CD4-positive, alpha-beta T cell treated with Interleukin-21 for 1 hour (primary cell): ENCODE measurements at places on chromosomes 12 and 14.

- no peak for DNase-seq
Observed at GRCh38 chr12:72716221-72716620, 444.1 kb downstream of the TRHDE start.

- DNase-seq = peak; percentile 21
Observed at GRCh38 chr12:88035907-88036289, 6.7 kb upstream of the C12orf50 start.

- no peak for DNase-seq
Observed at GRCh38 chr12:93226361-93226760, 151.4 kb upstream of the NUDT4 start.

DNA sequence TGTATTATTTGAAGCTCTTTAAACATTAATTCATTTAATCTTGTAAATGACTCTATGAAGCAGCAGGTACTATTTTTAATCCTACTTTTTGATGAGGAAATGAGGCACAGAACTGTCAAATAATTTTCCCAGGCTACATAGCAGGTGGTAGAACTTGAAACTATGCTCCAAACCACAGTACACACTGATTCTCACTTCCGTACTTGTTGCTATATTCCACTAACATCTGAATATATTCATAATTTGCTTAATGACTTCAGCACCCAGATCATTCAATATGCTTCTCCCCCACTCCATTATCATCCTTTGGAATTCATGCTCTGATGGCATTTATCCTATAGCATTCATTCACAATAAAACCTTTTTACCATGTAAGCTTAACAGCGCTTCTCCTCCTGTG, 4.9 kb downstream of the ERGIC2 start:
- DNase-seq = no peak

DNA sequence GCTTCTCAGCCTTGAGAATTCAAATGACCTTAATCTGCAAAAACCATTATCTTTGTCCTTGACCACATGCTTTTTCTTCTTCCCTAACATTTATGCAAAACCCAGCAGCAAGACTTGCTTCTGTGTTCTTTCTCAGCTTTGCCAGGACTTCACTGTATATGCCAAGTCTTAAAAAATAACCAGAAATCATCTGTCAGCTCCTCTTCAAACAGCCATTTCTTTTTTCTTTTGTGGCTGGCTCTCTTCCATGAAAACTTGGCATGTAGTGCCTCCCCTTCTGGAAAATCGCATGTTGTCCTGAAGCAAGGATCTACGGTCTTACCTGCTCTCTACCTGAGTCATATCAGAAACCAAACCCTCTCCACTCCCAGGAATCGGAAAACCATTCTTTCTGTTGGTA, 364.9 kb downstream of the RPS29 start:
- no peak for DNase-seq

DNA sequence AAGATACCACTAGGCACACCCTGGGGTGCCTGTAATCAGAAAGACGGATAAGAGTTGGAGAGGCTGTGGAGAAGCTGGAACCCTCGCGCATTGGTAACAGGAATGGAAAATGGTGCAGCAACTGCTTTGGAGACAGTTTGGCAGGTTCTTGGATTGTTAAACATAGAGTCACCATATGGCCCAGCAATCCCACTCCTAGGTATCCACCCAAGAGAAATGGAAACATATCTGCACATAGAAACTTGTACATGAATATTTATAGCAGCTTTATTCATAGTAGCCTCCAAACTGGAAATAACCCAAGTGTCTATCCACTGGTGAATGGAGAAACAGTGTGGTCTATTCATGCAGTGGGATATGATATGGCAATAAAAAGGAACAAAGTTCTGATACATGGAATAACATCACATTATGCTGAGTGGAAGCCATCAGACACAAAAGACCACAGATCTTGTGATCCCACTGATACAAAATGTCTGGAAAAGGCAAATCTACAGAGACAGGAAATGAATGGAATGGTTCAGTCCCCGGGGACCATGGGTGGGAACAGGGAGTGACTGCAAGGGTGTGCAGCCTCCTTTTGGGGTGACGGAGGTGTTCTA, 45.4 kb downstream of the JAG2 start:
- no peak for DNase-seq

DNA sequence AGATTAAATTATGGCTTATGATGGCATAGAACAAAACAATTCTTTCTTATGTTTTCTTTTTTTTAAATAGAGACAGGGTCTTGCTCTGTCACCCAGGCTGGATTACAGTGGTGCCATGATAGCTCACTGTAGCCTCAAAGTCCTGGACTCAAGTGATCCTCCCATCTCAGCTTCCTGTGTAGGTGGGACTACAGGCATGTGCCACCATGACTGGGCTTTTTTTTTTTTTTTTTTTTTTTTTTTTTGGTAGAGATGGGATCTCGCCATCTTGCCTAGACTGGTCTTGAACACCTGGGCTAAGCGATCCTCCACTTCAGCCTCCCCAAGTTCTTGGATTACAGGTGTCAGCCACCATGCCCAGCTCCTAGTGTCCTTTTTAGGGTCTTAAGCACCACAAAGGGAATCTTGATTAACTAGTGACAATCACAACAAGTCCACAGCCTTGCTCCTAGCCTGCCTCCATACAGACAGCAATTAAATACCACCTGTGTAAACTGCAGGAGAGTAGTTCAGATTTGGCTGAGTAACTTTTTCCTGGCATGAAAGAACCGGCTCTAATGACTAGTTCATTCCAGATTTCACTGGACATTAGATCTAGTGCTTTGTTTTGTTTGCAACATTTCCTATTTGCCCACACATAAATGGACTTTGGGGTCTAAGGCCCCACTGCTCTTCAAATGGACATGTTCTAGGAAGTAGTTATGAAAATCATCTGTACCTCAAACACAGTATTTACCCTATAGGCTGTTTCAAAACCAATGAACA, 61.6 kb downstream of the SH2B3 start:
- DNase-seq = no peak

DNA sequence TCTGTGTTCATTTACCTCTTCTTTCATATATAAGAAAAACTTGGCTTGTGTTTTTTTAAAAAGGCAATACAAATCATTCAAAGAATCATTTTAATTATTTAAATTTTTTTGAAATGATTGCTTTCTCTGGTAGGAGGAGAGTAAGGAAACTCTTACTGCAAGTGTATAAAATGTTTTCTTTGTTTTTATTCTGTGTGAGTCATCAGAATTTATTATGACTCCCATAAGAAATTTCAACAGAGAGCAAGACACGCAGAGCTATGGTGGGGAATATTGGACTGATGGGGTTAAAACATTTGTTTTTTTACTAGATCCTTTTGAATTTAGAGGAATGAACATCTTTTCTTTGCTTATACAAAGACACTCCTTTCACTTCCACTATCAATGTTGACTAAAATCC, 119.1 kb upstream of the ATXN7L3B start:
- DNase-seq = no peak

DNA sequence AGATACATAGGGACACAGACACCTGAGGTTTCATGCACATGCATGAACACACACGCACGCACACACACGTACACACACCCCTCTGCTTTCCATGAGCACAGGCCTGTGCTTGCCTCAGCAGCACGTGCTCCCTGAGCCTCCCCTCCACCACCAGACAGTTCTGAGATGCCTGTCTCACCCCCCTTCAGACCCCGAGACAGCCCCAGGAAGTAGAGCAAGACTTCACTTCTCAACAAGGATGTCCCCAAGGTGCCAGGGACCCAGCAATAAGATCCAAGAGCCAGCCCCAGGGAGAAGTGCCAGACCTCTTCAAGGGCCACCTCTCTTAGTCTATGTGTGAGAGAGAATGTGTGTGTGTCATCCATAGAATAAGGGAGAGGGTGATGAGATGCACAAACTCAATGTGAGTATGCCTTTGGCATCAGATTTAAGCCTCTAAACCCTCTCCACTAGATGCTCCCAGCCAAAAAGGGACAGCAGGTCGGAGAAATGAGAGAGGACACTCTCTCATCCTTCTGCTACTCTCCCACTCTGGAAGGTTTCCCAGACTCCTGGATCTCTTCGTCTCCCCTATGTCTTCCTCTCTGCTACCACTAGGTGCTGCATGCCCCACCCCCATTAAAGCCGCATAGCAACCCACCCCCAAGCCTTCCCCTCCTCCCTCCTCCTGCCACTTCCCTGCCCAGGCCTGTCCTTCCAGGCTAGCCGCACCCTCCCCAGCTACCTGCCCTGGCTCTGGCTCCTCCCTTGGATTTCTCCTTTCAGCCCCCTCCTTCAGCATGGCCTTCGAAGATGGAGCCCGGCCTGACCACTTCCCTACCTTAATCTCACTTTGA, 7.7 kb downstream of the RARG start:
- DNase-seq = no peak

DNA sequence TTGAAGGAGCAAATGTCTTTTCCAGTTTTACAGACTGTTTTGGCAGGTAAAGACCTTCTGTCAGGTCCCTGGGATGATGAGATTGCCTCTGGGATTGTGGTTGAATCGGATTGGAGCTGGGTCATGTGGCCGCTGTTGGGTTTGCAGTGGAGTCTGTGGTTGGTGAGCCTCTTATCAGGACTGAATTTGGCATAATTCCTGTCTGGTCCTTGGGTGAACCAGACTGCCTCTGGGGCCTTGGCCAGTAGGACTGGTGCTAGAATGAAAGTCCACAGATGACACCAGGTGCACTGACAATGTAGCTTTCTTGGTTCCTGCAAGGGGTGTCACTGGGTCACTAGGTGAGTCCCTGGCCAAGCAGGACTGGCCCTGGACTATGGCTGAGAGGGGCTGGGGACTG, 155.3 kb downstream of the TPH2 start:
- no peak for DNase-seq

DNA sequence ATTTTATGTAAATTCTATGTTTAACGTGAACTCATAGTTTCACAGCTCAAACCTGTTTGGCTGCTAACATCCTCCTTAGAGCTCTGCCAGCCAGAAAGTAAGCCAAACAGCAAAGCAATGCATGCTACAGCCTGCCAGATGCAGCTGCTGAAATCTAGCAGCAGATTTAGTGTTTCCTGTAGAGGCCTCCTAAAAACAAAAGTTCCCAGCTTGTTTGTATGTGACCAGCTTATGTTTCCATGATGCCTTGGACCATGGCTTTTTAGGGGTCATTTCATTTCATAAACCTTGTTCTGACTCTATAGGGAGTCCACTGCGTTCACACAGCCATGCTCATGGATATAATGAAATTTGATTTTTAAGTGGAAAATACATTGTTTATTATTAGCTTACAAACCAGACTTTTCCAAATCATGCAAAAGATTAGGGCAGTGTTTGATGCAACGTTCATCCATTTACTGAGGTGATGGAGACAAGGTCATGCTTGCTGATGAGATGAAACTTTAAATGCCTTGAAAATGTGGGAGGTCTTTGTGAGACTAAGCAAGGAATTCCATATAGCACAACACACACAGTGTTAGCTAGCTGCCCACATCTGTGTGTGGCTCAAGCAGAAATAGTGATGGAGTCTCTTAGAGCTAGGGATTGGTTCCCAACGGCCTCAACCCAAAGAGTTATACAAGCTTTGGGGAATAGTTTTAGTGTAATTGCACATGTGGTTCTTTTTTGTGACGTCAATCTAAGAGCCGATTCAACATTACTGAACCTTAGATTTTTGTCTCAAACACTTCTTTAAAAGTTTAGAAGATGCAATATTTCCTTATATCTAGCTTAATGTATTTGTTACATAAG, 157.5 kb upstream of the LRIG3 start:
- no peak for DNase-seq

DNA sequence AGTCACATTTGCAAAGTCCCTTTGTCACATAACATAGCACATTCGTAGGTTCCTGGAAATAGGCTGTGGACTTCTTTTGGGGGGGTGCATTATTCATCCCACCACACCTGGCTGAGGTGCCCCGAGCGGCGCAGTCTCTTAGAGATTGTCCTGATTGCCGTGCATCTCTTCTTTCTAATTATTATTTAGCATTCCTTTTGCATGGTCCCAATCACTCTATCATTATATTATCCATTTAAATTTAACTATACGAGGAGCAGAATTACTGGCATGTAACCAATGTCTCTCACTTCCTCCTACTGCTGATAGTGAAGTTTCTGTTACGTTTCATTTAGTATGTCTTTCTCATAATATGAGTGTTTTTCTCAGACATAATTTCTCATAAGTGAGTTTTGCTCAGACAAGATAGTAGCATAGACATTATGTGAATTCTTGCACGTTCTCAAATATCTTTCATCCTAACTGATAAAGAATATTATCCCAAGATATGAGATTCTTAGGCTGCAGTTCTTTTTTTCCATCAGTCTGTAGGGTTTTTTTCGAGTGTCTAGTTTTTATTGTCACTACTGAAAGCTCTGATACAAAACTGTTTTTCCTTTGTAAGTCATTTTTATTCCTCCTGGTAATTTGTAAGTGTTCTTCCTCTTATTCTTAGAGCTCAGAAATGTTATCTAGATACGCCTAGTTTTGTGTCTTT, 444.3 kb downstream of the NELL2 start:
- DNase-seq = no peak

DNA sequence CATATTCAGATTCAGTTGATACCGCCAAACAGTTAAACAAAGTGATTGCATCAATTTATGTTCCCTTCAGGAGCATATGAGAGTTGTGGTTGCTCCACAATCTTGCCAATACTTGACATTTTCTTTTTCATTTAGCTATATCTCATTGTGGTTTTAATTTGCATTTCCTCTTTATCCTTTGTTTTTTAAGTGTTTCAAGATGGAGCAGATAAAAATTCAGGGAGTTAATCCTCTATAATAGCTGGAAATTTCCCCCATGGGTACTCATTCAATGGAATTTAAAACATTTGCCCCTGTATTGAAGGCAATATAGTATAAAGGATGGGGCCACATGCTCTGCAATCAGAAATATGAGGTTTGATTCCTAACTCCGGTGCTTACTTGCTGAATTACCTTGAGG, 1.1 kb upstream of the EXD2 start:
- DNase-seq = no peak

DNA sequence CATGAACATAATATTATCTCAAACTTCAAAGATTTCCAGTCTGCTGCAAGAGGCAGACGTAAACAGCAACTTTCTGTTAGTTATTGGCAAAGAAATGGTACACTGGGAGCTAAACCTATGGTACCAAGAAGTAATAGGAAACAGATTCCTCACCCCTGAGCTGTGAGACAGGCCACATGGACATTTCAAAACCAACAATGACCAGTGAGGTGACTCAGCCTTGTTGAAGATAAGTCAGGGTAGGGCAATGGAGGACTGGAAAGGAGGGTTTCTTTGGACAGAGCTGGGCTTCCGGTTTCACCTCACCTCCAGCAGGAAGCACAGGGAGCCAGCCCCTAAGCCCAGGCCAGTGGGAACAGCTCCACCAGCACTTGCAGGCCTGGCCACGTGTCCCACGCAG, 1320.5 kb downstream of the AACS start:
- DNase-seq = no peak

- no peak for DNase-seq
Observed at GRCh38 chr12:119694111-119694510, 26.2 kb downstream of the PRKAB1 start.

GRCh38 chr12:124015494-124016461, 42.8 kb downstream of the ZNF664 start:
- no peak for DNase-seq
